ENCODE measurements at places on chromosomes 7 and 10.

GRCh38 chr10:102511583-102512274, 8.0 kb downstream of the SUFU start:
- DNase-seq = no peak

GRCh38 chr10:102869258-102870198, at the start of gene AS3MT:
Gene AS3MT, plus strand, starts transcription at chr10:102869470. Its CDS starts 123 bp downstream, at chr10:102869593.
- no peak for DNase-seq

GRCh38 chr7:36036590-36036989, 116.5 kb upstream of the EEPD1 start:
- DNase-seq = no peak

- no peak for DNase-seq
Measured at GRCh38 chr10:44966129-44966815, 6.7 kb downstream of the RASSF4 start.

All from T-helper 1 cell (primary cell).